ENCODE measurements at places on chromosomes 3 and 15.
A peak's percentile ranks its signal among the peaks of the same experiment; 100 is the strongest.

- no peak for DNase-seq
These were observed 96.8 kb upstream of the RGMA start for GRCh38 chr15:93185796-93186195.

- no peak for DNase-seq
These were observed 12.8 kb upstream of the LRRC15 start for GRCh38 chr3:194382196-194382891.

- DNase-seq = no peak
These were observed 74.2 kb upstream of the POU1F1 start for GRCh38 chr3:87350367-87351199.

- DNase-seq = no peak
These were observed 201.1 kb downstream of the MAGI1 start for GRCh38 chr3:65837604-65838003.

GRCh38 chr3:5889374-5889773 lies 701.9 kb downstream of the EDEM1 start:
- no peak for DNase-seq

- no peak for DNase-seq
These were observed 243.5 kb downstream of the NFKBIZ start for GRCh38 chr3:102092617-102093466.

GRCh38 chr3:10463533-10464434 lies 41.6 kb downstream of the ATP2B2 start:
- no peak for DNase-seq

DNA sequence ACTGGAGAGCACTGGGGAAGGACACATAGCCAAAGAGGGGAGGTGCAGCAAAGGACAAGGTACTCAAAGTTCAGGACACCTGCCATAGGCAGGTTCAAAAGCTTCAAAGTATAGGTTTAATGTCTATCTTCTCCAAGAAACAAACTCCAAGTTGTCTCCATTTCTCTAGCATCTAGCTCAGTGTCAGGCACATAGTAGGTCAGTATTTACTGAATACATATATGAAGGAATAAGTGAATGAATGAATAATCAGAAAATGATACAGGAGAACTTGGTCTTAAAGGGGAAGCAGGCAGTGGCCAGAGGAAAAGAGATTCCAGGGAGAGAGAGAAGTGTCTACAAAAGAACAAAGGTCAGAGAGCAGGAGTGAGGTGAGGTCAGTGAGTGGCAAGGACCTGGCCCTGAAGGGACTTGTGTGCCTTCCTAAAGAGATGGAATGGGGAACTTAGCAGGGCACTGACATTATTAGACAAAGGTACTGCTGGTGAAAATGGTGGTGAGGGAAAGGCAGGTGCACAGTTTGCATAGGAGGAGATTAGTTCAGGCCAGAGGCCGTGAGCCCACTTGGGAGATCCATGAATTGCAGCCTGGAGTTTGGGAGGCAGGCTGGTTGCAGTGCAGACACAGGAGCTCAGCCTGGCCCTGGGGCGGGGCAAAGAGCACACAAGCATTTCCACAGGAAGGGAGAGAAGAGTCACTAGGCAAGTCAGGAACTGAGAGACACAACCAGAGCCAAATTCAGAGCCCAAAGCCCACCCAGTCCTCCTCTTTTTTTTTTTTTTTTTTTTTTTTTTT lies 21.4 kb downstream of the TBC1D2B start:
- no peak for DNase-seq

DNA sequence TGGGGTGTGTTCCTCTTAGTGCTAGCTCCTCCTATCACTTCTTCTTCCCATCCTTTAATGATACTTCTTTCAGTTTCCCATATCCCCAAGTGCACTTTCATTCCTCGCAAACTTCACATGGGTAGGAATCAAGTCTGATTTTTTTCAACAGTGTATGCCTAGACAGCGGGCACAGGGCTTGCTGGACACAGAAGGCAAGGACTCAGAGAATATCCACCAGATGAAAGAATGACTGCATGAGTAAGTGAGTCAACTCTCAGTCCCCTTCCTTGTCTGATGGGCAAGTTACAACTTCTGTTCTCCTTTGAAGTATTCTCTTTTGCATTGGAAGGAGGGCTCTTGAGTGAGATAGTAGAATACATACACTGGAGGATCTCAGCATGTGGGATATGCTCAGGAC lies 3.1 kb upstream of the SQOR start:
- DNase-seq = no peak

- DNase-seq = no peak
These were observed 677 bp downstream of the POLQ start for GRCh38 chr3:121545049-121545573.

DNA sequence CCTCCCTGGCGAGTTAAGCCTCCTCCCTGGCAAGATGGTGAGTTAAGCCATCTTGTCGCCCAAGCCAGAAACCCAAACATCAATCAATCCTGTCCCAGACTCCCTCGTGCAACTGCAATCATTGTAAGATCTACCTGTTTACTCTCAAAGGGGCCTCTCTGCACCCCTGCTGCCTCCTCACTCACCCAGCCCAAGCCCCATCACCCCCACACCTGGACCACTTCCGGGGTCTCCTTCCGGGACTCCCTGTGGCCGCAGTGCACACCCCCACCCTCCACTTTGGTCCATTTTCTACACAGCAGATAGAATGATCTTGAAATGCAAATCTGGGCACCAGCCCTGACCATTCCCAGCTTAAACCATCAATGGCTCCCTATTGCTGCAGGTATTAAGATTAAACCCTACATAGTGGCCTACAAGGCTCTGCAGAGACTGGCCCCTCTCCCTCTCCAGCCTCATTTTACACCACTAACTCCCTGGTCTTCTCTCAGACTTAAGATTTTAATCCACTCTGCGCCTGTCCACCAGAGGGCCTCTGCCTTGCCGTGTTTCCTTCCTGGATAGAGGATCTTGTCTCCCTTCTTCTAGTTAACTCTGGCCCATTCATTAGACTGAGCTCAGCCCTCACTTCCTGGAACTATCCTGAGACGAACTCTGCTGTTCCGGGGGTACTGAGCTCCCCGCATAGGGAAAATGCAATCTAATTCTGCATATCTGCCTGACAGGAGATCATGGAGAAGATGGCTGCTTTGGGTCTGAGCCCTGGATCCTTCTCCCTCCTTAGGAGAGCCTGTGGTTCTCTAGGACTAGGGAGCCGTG lies 41.9 kb upstream of the SLC6A1 start:
- no peak for DNase-seq

GRCh38 chr3:154430014-154430413 lies at the start of gene GPR149:
TSS of gene GPR149 (minus strand) at chr3:154430190. CDS start at chr3:154429615, 575 bp downstream.
- DNase-seq = no peak

GRCh38 chr3:68483041-68483440 lies 449.3 kb downstream of the TAFA4 start:
- no peak for DNase-seq

- no peak for DNase-seq
These were observed 198.4 kb upstream of the ZNF717 start for GRCh38 chr3:75983609-75984290.

DNA sequence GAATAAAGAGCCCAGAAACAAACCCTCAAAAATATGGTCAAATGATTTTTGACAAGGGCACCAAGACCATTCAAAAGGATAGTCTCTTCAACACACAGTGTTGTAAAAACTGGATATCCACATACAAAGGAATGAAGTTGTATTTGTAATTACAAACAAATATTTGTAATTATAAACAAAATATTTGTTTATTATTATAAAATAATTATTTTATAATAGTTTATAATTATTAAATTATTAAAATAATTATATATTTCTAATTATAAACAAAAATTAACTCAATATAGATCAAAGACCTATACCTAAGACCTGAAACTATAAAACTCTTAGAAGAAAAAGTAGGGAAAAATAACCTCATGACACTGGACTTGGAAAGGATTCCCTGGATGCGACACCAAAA lies 23.3 kb upstream of the ACAN start:
- DNase-seq = no peak

DNA sequence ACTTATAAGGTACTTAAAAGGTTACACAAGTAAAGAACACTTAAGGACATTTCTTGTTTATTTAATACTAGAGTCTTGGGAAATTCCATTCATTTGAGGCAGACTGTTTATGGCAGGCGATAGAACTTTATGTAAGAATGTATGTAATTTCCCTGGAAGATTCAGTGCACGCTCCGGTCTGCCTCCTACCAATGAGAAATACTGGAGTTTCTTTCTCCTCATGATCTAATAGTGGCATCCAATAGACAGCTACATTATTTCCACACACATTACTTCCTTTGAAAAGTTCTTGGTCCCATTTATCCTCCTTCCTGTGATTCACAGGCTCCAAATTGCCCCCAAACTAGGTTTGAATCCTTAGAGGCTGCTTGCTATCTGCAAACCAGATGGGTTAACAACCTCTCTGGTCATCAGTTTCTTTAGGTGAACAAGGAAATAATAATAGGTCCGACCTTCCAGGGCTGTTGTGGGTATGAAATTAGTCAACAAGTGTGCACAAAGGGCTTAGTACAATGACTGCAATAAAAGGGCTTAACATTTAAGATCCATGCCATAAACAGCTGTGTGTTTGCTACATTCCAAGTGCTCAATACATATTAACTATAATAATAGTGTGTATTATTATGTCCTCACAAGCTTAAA lies 30.7 kb downstream of the EIF4E3 start:
- no peak for DNase-seq

GRCh38 chr3:12299026-12299425 lies 10.2 kb downstream of the PPARG start:
- no peak for DNase-seq

GRCh38 chr3:105959851-105960250 lies 91.0 kb upstream of the CBLB start:
- DNase-seq = no peak

DNA sequence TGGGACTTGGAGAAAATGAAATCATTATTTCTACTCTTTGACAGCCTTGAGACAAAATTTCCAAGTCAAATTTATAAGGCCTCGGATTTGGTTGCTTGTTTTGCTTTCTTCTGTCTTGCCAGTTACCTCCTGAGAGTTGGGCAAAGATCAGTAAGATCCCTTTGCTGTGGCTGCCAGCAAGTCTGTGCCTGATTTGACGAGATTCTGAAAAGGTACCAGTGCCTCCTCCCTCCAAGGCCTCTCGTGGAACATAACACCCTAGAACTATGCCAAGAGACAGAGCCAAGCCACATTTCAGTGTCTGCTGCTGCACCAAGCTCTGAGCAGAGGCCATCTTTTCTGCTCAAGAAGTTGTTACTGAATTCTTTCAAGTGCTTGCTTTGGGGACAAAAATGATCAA lies 61.0 kb downstream of the GTPBP8 start:
- no peak for DNase-seq

- DNase-seq = no peak
These were observed 1.1 kb downstream of the MON1A start for GRCh38 chr3:49928481-49929017.

DNA sequence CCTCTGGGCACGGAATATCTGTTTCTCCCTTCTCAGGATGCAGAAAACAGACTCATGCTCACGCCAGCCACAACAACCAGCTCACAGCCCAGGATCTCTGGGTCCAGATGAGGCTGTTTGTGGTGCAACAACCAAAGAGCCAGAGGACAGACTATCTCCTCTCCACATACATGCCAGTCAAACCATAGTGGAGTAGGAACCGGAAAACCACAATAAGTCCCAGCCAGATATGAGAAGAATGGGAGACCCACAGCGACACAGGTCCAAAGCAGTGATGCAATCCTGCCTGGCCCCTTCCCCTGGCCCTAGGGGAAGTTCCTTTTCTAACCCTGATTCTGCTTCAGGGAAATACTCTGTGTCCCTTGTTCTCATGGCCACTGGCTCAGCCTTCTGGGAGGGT lies 27.6 kb downstream of the MEX3B start:
- peak; percentile 97 for DNase-seq

DNA sequence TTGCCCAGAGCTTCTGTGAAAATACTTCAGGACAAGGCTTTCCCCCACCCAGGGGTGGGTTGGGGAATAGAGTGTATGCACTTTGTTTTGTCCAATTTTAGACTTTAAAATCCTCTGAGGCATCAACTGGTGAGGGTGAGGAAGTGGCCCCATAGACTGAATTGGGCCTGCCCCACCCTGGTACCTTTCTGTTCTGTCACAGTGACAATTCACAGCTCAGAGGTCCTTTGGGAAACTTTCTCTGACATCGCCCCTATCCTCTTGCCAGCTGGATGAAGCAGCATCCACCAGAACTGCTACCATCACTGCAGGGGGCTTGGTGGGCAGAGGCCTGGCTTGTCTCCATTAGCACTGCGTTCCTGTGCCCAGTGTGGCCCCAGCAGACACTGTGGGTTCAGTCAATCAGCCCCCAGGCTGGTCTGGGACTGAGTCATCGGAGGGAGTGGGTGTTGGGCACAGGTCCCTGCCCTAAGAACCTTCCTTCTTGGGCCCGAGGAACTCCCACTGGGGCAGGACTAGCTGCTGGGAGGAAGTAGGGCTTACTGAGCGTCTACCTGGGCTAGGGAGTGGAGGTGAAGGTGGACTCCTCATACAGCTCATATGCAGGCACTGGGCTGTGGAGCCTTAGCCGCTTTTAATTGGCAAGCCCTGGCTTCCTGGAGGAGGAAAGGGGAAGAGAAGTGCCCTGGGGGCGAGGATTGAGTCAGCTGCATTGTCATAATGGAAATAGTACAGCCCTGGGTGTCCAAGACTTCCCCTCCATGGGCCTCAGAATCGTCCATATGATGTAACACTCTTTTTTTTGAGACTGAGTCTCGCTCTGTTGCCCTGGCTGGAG lies 1.5 kb upstream of the PPM1M start:
- peak; percentile 90 for DNase-seq

- no peak for DNase-seq
These were observed 606.9 kb upstream of the KCNMB2 start for GRCh38 chr3:177929310-177929709.

GRCh38 chr3:154188846-154189245 lies 67.7 kb downstream of the ARHGEF26 start:
- DNase-seq = no peak

DNA sequence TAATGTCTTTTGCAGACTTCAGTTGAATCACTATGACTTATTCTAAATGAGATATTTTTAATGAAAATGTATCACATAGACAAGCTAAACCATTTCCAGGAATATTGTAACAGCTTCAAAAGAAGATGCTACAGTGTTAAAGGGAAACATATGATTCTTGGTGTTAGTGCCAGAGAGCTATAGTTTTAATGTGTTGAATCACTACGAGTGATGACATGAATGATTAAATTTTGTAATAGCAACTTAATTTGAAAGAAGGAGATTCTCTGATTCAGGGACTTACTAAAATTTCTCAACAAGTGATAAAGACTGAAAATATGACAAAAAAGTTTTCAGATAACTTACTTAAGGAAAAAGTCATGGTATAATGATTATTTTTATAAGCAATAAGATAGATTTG lies 267.3 kb upstream of the SLITRK3 start:
- DNase-seq = no peak

GRCh38 chr3:134863915-134864314 lies 68.9 kb downstream of the EPHB1 start:
- no peak for DNase-seq
